ENCODE measurements at places on chromosomes 6 and 20.

DNA sequence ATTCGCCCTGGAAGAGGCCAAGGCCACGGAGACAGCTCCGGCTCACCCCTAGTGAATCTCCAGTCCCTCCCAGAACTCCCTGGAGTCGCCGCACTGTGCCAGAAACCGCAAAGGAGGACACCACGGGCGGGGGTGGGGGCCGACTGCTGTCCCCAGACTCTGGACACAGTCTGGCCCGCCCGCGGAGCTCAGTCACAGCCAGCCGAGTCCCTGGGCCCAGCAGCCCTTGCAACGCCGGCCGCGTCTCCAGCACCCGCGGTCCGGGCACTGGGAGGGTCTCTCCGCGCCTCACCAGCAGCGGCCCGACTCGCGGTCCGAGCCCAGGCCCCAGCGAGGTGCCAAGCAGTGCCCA, 518 bp downstream of the PEX6 start:
- no peak for DNase-seq

- no peak for DNase-seq
These were observed 149.6 kb downstream of the SOBP start for GRCh38 chr6:107639511-107639910.

DNA sequence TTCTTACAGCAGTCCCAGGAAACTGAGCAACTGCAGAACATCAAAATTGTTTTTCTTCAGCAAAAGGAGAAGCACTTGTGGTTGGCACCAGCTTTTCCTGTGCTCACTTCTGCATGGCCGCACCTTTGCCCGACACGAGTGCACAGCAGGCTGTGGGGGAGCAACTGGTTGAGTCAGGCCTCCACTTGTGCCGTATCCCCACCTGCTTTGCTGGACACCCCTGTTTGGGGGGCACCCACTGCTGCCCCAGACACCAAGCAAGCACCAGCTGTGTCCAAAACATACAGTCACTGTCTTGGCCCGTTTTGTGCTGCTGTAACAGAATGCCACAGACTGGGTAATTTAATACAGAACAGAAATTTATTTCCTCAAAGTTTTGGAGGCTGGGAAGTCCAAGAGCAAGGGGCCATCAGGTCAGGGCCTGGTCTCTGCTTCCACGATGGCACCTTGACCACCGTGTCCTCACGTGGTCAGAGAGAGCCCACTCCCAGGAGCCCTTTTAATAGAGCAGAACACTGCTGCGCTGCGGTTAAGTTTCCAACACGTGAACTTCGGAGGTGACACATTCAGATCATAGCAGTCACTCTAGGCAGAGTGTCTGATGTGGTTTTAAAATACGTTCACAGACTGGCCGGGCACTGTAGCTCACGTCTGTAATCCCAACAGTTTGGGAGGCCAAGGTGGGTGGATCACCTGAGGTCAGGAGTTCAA, 8.7 kb upstream of the GMEB2 start:
- DNase-seq = peak; percentile 75

GRCh38 chr6:161301338-161301737, 27.5 kb upstream of the AGPAT4 start:
- no peak for DNase-seq

GRCh38 chr6:26534681-26535465, 3.3 kb upstream of the HMGN4 start:
- no peak for DNase-seq

GRCh38 chr6:41577356-41578216, 31.4 kb downstream of the FOXP4 start:
- no peak for DNase-seq

GRCh38 chr6:111971181-111971841, 82.6 kb upstream of the CCN6 start:
- DNase-seq = no peak

DNA sequence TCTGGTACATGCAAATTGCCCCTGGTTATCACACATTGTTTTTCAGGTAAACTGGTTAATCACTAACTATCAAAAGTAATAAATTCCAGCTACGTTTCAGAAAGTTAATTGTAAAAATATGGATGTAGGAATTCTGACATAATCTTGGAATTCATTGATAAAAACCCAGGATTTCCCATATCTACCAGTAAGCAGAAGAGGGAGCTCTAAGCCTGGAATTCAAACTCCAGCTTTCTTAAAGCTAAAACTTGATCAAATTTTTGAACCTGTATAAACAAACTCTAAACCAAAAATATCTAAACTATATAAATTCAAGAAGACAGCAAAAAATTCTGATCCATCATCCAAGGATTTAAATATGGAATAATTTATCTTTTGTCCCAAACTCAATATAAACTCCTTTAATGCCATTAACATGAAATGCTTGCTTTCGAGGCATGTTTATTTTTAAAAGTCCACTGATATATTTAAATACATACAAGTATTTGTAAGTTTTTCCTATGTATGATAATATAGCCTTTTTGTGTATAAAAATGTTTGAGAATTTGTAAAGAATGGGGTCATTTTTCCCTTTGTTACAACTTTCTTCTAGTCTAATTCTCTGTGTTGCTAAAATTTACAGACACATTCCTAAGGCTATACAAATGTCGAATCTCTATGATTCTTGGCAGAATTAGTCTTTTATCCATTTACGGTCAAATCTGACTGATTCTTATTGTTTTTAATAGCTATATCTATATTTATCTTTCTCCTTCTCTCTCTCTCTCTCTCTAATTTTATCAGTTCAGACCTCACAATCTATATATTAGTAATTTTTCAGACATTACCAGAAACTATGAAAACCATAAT, 91.4 kb upstream of the RNF217 start:
- no peak for DNase-seq

DNA sequence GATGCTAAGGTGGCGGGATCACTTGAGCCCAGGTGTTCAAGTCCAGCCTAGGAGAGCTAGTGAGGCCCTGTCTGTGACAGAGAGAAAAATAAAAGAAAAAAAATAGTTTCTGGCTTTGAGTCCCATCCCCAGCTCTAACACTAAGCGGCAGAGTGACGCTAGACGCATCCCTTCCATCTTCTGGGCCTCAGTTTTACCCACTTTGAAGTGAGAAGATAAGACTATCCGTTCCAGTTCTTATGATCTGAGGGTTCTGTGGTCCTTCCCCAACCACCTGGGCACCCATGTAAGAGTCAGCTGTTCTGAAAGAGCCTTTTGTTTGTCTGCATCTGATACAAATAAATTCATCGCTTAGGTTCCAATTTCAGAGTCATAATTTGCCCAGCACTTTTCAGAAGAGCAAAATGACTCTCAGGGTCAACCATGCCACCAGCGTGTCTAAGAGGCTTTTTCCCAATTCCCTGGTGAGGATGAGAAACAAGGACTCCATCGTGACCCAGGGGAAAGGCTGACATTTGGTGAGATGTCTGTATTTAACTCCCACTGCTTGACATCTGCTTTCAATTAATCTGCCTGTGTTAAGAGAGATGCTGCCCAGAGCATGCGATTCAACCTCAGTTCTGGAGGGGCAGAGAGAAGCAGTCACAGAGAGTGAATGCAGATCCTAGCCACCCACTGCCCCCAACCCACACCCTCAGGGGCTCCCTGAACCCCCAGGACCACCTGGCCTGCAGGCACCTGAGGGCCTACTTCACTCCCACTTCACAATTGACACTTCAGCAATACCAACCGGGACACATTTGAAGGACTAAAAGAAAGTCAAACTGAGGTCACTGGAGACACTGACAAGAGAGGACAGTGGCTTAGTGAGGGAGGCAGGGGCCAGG, 131.6 kb upstream of the TOP1 start:
- DNase-seq = no peak

GRCh38 chr6:170221753-170222400, 69.0 kb downstream of the DLL1 start:
- DNase-seq = no peak

GRCh38 chr6:77512554-77512953, 49.3 kb upstream of the HTR1B start:
- no peak for DNase-seq

DNA sequence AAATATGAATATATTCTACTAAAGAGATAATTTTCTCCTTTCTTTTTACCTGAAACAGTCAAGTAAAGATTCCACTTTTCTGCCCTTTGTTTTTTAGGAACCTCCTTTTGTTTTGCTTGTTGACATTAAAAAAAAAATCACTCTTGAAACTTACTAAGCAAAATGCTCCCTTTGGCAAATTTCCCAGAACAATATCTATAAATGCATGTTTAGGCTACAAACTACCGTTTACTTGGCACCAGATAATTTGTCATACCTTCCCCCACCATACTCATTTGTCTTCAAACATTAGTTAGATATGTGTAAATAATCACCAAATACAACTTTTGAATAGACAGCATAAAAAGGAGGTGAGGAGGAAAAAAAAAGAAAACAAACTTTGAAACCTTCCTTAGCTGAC, 604.7 kb downstream of the RFPL4B start:
- DNase-seq = no peak

GRCh38 chr6:134835993-134836392, 113.9 kb downstream of the ALDH8A1 start:
- no peak for DNase-seq
